ENCODE measurements at places on chromosomes 7 and 10.

DNA sequence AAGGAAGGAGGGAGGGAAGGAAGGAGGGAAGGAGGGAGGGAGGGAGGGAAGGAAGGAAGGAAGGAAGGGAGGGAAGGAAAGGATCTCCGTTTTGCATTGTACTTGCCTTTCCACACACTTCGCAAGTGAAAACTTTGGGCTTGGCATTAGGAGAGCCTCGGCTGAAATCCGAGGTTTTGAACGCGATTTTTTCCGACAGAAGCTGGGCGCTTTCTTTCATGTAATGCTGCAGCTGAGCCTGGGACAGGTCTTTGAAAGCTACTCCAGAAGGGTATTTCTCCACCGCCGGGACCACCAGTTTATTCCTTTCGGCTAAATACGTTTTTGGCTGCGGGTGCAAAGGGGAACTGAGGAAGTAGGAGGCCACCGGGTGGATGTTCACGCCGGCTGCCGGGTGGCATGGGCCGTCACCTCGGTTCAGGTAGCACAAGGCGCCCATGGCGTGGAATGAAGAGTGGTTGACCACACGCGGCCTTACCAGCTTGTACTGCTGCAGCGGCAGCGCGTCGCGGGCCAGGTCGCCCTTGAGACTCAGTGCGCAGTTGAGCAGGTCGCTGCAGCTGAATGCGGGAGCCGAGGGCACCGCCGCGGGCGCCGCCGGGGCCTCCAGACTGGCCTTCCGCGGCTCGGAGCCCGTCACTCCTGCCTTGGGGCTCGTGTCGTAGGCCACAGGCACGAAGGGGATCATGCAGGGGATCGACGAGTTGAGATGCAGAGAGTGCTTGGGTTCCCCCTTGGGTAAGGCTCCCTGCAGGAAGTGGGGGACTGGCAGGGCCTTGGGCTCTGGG, 825 bp downstream of the FEZF1 start:
- no peak for DNase-seq

DNA sequence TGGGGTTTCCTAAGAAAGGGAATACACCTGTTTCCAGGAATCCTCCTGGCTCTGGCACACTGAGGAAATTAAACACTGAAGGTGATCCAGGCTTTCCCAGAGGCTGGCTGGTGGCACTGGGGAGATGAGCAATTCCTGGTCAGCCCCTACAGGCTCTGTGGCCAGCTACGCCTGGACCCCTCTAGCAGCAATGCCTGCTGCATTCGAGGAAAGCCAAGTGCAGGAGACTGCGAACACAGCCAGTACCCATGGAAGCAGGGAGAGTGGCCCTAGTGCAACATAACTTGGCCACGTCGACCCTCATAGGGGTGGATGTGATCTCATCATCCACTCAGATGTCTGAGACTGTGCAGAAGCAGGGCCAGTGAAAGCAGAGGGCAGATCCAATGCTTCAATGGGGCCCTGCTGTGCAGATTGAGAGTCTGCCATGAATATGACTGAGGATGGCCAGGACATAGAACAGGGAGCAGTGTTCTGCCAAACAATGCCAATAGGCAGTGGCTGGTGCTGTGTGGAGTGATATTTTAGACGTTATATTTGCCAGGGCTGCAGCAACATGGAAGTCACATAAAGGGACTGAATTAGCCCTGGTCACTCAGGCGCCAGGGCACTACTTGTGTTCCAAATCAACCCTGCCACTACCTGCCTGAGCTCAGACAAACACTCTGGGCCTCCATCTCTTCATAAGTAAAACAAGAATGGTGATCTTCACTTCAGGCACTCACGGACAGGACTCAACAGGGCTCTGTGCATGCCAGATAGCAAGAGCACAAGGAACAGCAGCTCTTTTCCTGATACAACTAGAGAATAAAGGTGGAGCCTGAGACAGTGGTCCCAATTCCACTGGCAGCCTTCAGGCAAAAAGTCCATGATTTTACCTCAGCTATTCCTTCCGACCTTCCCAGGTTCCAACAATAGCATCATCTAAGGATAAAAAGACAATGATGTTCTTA, 2.4 kb downstream of the ZNF488 start:
- no peak for DNase-seq

DNA sequence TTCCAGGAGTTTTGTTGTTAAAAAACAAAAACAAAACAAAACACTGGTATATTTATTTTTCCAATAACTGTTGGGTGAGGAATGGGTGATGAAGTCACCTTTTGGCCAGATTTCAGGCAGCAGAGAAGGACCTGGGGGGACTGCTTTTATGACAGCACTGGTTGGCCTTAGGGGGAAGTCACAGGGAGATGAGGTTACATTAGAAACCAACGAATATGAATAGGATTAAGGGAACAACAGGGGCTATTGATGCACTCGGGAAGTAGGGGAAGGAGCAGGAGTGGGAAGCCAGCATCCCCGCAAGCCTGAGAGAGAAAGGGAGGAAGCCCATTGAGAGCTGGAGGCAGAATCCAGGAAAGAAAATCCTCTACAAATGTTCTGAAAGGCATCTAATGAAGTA, 958.4 kb downstream of the TYW1 start:
- no peak for DNase-seq

- no peak for DNase-seq
Measured at GRCh38 chr7:73621168-73622063, 2.9 kb downstream of the MLXIPL start.

- DNase-seq, result no peak
Measured at GRCh38 chr10:81575036-81575435, 300.0 kb upstream of the NRG3 start.

- no peak for DNase-seq
Measured at GRCh38 chr10:51804866-51805265, 105.5 kb upstream of the CSTF2T start.

DNA sequence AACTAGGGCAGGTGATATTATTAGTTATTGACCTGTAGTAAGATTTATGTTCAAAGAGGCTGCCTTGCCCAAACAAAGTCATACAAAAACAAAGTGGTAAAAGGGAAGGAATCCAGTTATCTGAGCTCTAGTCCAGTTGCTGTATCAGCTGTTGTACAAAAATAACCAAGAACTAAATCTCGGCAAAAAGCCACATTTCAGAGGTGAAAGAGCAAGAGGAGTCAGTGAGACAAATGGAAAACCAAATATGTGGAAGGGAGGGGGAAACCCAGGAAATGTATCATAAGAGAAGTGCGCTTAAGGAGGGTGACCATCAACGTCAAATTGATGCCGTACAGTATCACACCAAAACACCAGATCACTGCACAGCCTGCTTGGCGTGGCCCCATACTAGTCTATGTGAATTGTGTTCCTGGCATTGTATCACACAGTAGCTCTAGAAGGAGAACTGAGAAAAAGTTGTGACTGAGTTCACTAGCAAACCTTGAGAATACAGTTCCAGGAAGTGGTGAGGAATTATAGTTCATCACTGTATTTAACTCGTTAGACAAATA, 6.4 kb downstream of the AGBL3 start:
- no peak for DNase-seq

- no peak for DNase-seq
Measured at GRCh38 chr10:103013416-103013815, 95.3 kb downstream of the CNNM2 start.

Data from hematopoietic multipotent progenitor cell treated with erythropoietin and hydrocortisone succinate and interleukin-3 and kit ligand, for 17 days (in vitro differentiated cells).